ENCODE measurements at places on chromosomes 7 and 10.

DNA sequence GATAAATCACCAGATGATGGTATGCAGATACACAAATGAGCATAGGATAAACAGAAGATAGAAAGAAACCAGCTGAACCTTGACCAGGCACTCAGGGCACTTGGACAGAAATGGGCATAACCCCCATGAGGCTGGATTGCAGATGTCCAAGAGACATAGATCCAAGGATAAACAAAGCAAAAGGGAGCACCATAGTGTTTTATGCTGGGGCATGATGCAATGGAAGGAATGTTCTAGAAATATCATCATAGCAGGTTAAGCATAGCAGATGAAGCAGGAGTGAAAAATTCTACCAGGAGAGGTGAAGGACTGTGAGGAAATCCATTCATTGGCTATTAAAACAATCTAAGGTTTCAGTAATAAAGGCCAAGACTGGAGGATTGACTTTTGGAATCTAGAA is 70.5 kb upstream of the TES start:
- peaks cover 10% of the 10 kb centered on the region for H3K4me1 ChIP-seq
- H3K4me3 ChIP-seq = no peak overlapping the region
- no peak overlapping the region for H3K27ac ChIP-seq
- no peak for DNase-seq
- H3K27me3 ChIP-seq = no peaks in the 10 kb centered on the region

GRCh38 chr7:16739863-16740622 is 13.5 kb upstream of the TSPAN13 start:
- no peak for DNase-seq
- no peak overlapping the region for H3K27ac ChIP-seq
- H3K4me1 ChIP-seq = peaks cover 32% of the 10 kb centered on the region
- no peaks in the 10 kb centered on the region for H3K36me3 ChIP-seq

GRCh38 chr7:93043385-93043985 is 74.3 kb downstream of the SAMD9 start:
- no peaks in the 10 kb centered on the region for H3K36me3 ChIP-seq
- DNase-seq = peak; percentile 32
- H3K4me1 ChIP-seq = peaks cover 2% of the 10 kb centered on the region
- H3K27ac ChIP-seq = no peak overlapping the region
- peaks cover 2% of the 10 kb centered on the region for H3K27me3 ChIP-seq
- H3K4me3 ChIP-seq = peak overlapping the region; percentile 3

GRCh38 chr10:30495687-30496086 is 61.7 kb downstream of the MAP3K8 start:
- H3K27me3 ChIP-seq = peaks cover 4% of the 10 kb centered on the region
- DNase-seq = no peak
- H3K27ac ChIP-seq = no peak overlapping the region
- no peaks in the 10 kb centered on the region for H3K36me3 ChIP-seq

- DNase-seq = no peak
- peaks cover 43% of the 10 kb centered on the region for H3K4me1 ChIP-seq
- H3K4me3 ChIP-seq = no peak overlapping the region
- peaks cover 8% of the 10 kb centered on the region for H3K27me3 ChIP-seq
- H3K36me3 ChIP-seq = peaks cover 10% of the 10 kb centered on the region
Measured at GRCh38 chr7:30476459-30477145, 2.0 kb downstream of the NOD1 start.

DNA sequence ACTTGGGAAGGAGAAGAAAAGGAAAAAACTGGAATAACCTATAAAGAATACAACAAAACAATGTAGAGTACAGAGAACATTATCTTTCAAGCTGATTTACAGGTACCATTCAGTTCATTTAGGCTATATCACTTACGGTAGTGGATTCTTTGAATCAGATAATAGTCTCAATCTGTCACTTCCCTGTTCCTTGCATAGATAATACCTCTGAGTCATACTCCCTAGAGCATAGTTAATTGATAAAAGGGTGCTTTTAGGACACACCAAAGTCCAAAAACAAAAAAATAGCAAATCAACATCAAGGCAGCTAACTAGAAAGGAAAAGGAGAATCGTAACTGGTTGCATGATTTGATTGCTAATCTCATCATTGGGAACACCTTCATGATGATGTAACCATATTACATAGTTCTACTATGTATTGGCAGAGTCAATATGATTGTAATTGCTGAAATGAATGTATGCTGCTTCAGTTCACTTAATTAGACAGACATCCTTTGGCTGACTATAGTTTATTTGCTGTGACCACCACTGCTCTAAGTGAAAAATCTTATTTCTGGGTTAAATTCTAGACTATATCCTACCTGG is 844.4 kb downstream of the GATA3 start:
- DNase-seq = no peak
- no peak overlapping the region for H3K27ac ChIP-seq
- no peaks in the 10 kb centered on the region for H3K27me3 ChIP-seq

GRCh38 chr7:54860003-54860775 is 101.2 kb upstream of the SEC61G start:
- H3K4me1 ChIP-seq = peaks cover 17% of the 10 kb centered on the region
- DNase-seq = no peak
- H3K27ac ChIP-seq = no peak overlapping the region
- H3K4me3 ChIP-seq = no peak overlapping the region
- H3K36me3 ChIP-seq = no peaks in the 10 kb centered on the region

GRCh38 chr10:49228677-49229076 is 40.5 kb upstream of the TMEM273 start:
- DNase-seq = no peak
- H3K36me3 ChIP-seq = no peaks in the 10 kb centered on the region
- H3K27ac ChIP-seq = no peak overlapping the region
- no peak overlapping the region for H3K4me3 ChIP-seq
- peaks cover 7% of the 10 kb centered on the region for H3K4me1 ChIP-seq
- peaks cover 5% of the 10 kb centered on the region for H3K27me3 ChIP-seq

GRCh38 chr7:38748056-38748610 is 117.0 kb upstream of the AMPH start:
- DNase-seq = no peak
- no peaks in the 10 kb centered on the region for H3K27me3 ChIP-seq
- no peak overlapping the region for H3K4me3 ChIP-seq
- H3K4me1 ChIP-seq = no peaks in the 10 kb centered on the region
- no peak overlapping the region for H3K27ac ChIP-seq

DNA sequence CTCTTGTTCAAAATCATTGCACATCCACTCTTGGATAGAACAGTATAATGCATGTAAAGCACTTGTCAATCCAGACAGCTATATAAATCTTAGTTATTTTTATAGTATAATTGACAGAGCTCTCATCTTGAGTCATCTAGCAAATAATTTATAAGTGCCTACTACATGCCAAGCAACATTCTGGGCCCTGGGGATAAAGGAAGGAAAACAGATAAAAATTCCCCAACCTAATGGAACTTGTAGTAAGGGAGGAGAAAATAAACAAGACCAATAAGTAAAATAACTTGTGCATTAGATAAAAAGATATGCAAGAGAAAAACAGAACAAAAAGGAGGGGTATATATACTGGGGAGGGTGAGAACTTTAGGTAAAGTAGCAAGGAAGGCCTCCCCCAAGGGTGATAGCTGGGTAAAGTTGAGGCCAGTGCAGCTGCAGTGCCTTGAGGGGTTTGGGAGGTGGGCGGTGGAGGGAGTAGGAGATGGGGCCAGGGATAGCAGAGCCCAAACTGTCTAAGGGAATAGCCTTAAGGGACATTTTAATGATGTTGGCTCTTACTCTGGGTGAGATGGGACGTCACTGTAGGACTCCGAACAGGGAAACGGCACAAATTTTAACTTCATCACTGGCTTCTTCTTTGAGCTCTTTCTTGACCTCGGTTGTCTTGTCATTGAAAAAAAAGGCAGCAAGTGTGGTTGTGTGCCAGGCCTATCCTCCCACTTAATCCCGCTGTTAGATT is 79.3 kb upstream of the SEC61G start:
- H3K4me3 ChIP-seq = no peak overlapping the region
- H3K36me3 ChIP-seq = no peaks in the 10 kb centered on the region
- DNase-seq = no peak
- no peak overlapping the region for H3K27ac ChIP-seq
- peaks cover 3% of the 10 kb centered on the region for H3K27me3 ChIP-seq

DNA sequence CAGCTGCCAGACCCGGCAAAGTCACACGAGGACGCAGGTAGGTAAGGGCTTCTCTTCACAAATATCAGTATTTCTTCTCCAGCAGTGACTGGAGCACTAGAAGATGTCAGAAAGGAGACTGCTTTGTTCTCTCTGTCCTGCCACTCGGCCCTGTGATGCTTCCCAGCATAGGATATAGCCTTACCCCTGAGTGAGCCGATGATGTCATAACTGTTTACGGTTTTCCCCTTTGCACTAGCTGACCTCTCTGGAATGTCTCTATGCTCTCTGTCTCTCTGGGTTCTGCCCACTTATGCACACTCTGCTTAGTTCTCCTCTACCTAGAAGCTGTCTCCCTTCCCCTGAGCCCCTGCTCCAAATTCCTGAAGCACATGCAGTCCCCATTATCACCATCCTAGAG is 167.5 kb upstream of the PODXL start:
- DNase-seq = no peak
- no peak overlapping the region for H3K27ac ChIP-seq
- H3K27me3 ChIP-seq = peaks cover 4% of the 10 kb centered on the region

GRCh38 chr7:19304086-19304485 is 158.9 kb upstream of the FERD3L start:
- H3K27ac ChIP-seq = no peak overlapping the region
- no peak for DNase-seq
- no peak overlapping the region for H3K4me3 ChIP-seq
- H3K4me1 ChIP-seq = no peaks in the 10 kb centered on the region
- H3K36me3 ChIP-seq = no peaks in the 10 kb centered on the region

DNA sequence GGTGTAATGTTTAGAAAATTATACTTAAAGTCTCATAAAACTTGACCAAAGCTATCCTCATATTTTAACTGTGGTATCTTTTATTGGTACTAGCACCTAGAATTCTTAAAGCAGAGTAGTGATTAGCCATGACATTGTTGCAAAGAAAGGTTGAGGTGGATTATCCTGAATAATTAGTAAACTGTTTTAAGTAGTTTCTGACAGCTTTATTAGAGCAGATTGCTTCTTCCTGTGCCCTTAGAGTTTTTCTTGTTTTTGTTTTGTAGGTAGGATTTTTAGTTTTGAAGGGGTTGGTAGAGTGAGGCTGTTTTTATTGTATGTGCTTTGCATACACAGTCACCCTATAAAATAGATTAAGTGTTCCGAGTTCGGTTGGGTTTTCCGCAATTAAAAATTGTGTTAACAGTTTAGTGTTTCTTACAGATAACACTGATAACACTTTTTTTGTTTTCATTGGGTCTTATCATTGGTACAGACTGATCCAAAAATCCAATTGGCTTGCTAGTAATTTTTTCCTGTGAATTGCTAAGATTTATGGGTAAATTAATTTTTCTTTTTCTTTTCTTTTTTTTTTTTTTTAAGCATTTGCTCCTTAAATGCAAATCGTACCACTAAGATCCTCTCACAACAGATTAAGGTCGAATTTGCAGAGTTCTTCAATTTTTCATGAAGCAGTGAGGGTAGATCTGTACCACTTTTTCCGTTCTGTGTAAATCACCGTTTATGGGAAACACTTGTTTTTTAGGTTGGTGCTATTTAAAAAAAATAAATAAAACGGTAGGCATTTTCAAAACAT is 2.1 kb upstream of the PBLD start:
- peak overlapping the region; percentile 99 for H3K4me3 ChIP-seq
- H3K27ac ChIP-seq = peak overlapping the region; percentile 53
- peaks cover 27% of the 10 kb centered on the region for H3K36me3 ChIP-seq
- DNase-seq = no peak

DNA sequence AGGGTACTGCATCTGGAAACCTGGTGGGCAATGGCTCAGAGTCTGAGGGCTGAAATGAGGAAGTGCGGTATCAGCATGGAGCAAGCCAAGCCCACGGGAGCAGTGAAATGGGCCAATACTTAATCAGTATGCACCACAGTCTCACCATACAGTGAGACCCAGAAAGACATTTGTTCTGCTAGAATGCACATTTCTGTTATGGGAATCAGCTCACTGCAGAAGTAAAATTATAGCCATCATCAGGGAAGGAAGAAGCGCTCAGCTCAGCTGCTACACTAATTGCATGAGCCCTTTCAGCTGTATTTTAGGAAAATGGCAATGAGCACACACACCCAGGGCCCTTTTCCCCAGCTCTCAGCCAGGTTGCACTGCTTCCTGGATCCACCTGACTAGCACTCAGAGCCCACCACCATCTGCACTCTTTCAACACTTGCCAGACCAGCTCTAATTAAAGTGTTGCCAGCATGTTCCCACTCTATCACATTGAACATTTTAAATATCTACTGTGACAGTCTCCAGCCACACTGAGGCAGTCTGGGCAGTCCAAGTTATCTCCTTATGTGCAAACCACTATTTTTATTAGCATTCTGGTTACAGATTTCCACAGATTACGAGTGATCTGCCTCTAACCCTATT is 44.2 kb upstream of the PIK3AP1 start:
- peaks cover under 1% of the 10 kb centered on the region for H3K4me1 ChIP-seq
- peaks cover 3% of the 10 kb centered on the region for H3K27me3 ChIP-seq
- no peak overlapping the region for H3K27ac ChIP-seq
- no peaks in the 10 kb centered on the region for H3K36me3 ChIP-seq
- no peak overlapping the region for H3K4me3 ChIP-seq
- DNase-seq = no peak

DNA sequence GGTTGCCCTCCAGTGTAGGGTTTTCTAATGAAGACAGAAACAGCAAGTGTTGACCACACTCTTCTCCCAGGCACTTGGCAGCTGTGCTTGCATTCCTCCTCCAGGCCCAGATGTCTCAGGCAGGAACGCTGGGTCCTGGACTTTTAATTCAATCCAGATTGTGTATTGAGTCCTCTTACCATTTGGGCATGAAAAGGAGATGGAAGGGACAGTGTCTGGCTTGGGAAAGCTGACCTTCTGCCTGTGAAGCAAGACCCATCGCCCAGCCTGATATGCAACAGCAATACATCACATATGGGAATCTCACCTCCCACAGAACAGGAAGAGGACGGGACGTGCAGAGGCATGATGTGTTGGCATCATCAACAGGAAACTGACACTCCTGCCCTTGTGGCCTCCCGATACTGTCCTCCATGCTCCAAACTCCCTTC is 174.4 kb upstream of the LYZL2 start:
- H3K27ac ChIP-seq = no peak overlapping the region
- H3K27me3 ChIP-seq = no peaks in the 10 kb centered on the region
- H3K4me3 ChIP-seq = no peak overlapping the region

DNA sequence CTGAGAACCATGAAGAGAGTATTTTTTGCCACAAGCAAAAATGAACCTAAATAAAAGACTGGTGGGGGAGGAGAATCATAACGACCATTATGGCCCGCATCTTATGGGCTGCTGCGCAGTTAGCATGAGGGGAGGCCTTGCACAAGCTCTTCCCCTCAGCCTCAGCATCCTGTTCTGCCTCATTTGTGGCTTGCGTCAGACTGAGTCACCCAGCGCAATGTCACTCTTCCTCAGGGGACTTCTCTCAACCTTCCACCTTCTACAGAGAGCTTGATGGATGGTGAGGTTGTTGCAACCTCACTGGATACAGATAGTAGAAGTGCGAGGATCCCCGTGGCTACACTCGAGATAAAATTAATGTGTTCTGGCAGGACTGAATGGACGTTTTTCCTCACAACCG is 16.8 kb upstream of the GPR15LG start:
- peaks cover 2% of the 10 kb centered on the region for H3K27me3 ChIP-seq
- H3K27ac ChIP-seq = no peak overlapping the region
- no peak overlapping the region for H3K4me3 ChIP-seq
